ENCODE measurements at places on chromosomes 1 and 21.

DNA sequence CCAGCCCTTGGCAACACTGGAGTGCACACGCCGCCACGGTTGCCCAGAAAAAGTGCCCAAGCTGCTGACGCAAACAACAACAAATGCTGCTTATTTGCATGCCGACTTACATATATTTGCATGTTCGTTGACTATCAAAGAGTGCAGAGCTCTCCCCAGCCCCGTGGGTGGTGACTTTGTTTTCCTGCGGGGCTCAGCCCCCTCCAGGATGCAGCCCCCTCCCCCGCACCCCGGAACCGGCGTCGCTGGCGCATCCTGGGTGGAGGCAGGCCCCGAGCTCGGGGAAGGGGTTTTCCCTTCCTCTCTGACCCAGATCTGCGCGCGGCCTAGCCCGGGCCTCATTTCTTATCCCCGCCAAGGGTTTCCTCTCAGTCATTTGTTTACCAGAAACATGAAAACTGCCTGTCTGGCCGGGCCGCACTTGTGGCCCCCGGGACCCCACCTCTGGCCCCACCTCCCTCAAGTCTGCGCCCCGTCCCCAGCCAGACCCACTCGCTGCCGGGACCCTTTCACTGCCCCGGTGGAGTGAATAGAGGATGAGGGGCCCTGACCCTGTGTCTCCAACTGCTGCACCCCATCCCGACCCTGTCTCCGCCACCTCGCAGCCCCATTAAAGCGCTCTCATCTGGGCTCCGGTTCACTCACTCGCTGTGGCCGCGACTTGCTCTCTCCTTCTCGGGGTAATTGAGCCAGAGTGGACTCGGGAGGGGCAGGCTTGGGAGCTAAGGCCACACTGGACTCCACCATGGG is 5.5 kb downstream of the TNFRSF25 start:
- peak; percentile 90 for DNase-seq

GRCh38 chr1:152451254-152451653 is 37.2 kb upstream of the CRNN start:
- no peak for DNase-seq

- DNase-seq, result peak; percentile 46
These were observed 16.2 kb downstream of the PLEKHO1 start for GRCh38 chr1:150165622-150166612.

DNA sequence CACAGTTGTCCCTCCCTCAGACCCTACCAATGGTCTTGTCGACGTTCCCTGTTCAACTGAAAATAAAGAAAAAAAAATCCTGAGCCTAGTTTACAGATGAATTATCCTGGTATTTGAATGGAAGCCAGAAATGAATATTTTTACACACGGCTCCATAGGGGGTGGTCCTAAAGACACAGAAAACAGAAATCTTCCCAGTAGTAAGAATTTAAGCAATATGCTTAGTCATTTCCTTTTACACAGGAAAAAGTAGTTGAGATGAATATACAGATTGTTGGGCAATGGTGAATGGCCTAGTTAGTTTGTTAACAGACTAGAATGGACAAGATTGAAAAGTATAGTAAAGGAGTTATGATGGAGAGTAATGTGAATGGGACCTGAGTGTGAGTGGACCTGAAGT is 67.4 kb downstream of the RGS18 start:
- no peak for DNase-seq

GRCh38 chr1:244730153-244730933 is 77.4 kb downstream of the DESI2 start:
- peak; percentile 15 for DNase-seq

DNA sequence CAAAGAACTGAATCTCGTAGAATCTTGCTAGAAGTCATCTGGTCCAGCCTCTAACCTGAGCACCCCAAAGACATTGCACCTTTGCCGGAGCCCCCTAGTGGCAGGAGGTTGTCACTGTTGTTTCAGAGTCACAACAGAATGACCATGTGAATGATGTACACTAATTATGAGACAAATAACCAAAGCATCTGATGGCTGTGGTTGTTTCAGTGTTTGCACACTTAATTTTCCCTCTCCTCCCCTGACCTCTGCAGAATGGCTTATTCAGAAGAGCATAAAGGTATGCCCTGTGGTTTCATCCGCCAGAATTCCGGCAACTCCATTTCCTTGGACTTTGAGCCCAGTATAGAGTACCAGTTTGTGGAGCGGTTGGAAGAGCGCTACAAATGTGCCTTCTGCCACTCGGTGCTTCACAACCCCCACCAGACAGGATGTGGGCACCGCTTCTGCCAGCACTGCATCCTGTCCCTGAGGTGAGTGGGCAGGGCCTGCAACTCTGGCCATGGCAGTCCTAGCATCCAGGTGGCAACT is 26.4 kb downstream of the TRAF5 start:
- peak; percentile 63 for DNase-seq

DNA sequence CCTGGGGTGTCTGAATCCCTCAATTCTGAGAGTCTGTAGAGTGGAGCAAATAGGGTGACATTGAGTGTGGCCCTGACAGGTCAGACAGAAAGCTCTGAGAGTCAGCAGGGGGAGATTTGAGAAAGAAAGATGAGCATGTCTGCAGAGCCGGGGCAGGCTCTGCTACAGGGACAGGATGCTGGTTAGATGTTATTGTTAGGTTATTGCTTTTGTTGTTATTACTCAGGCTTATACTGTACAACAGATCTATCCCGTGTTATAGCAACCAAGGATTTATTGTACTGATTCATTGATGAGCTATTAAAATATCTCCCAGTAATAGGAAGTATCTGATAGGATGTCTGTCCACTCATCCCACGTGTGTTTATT is 59.5 kb downstream of the NFASC start:
- DNase-seq, result no peak

DNA sequence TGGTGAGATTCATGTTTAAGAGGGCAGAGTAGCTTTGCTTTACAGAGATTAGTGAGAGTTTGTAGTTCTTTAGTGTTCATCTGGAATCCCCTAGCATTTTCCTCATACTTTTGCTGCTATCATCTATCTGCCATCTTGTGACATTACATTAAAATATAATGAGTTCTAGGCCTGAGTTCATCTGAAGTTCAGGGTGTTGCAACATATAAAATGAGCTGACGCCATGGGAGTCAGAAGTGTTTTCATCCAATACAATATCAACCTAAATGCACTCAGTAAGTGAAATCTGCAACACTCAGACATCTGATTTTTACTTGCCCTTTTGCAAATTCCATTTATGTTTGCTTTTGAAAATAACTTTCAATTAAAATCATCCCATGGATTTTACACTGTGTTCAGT is 153.8 kb downstream of the NTNG1 start:
- no peak for DNase-seq

DNA sequence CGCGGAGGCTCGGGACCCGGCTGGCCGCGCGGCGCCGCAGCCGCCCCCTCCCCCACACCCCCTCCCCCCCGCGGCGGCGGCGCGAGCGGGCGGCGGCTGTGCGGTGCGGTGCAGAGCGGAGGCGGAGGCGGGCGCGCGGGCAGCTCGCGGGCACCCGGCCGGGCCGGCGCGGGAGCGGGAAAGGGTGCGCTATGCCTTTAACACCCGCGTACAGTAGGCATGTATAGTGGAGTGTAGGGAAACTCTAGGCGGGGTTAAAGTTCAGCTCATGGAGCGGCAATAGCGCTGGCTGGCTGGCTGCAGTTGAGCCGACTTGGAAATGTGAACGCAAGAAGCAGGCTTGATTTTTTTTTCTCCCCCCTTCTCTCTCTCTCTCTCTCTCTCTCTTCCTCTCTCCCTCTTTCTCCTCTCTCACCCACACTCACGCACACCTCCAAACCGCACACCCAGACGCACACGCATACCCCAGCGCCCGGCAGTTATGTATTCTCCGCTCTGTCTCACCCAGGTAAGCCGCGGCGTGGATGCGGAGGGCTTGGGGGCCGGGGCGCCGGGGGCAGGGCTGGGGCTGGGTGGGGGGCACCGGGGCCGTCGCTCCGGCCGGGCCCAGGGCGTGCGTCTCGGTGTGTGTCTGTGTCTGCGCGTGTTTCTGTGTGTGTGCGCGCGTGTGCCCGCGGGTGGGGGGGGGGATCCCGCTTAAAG is at the start of gene NFIA:
Gene NFIA, plus strand, starts transcription at position 251 of the 702 bp plus-strand sequence.
- DNase-seq, result no peak

All from activated gamma-delta T cell treated with Interleukin-2 at 50 U/mL for 16 hours (primary cell).